OCI-LY7 (cell line): ENCODE measurements at places on chromosomes 7 and 10.

GRCh38 chr10:129511758-129512157 lies 44.7 kb downstream of the MGMT start:
- DNase-seq, result no peak

- DNase-seq, result peak; percentile 73
Measured at GRCh38 chr10:132335189-132336063, 3.4 kb downstream of the LRRC27 start.

- no peak for DNase-seq
Measured at GRCh38 chr7:81925530-81925929, 155.7 kb upstream of the HGF start.

GRCh38 chr7:17472939-17473338 lies 174.5 kb downstream of the AHR start:
- no peak for DNase-seq

GRCh38 chr10:12243864-12244620 lies 48.1 kb downstream of the CDC123 start:
- DNase-seq, result peak; percentile 95

DNA sequence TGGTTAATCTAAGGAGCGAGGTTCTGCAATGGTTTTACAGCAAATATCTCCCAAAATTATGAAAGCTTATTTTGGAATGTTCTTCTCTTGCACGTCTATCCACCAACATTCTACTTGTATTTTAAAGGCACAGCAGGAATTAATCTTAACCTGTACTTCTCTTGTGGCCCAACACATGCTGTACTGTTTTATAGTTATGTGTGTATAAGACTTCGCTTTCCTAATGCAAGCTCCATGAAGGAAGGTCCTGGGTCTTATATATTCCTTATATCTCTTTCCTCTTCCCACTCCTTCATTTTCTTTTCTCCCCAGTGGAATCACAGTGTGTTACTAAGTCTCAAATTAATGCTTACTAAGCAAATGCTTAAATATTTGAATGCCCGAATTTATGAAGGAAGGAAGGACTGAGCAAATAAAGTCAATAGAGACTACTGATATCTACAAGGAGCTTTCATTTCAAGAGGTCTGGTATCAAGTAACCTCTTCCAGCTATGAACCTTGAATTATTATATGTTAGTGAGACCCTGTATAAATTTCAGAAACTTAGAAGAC lies 14.0 kb downstream of the TMEM26 start:
- DNase-seq, result no peak

DNA sequence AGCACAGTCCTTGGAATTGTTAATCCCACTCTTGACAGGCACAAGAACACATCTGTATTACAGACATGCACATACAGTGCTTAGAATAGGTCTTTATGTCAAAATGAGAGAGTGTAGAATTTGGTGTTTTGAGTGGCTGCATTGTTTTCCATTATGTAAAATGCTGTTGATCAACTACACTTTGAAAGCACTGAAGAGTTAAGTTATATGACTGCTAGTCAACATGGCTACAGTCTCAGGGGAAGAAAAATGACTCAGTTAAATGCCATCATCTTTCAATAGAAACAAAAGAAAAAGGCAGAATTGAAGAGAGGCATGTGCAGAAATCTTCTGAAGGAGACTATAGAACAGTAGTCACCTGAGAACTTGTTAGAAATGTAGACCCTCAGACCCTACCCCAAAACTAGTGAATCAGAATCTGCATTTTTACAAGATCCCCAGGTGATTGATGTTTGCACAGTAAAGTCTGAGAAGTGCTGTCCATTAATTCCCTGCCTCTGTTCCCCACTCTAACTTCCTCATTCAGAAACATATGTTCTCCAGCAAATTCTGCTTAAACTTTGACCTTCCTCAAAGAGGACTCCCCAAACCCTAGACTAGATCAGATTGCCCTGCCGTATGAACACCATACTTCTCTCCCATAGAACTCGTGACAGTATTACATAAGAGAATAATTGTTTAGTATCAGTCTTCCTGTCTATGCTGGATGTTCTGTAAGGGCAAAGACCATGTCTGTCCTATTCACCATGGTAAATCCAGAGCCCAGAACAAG lies 16.0 kb downstream of the SND1 start:
- DNase-seq, result no peak

GRCh38 chr7:130486114-130486953 lies 5.6 kb upstream of the MEST start:
- peak; percentile 69 for DNase-seq

DNA sequence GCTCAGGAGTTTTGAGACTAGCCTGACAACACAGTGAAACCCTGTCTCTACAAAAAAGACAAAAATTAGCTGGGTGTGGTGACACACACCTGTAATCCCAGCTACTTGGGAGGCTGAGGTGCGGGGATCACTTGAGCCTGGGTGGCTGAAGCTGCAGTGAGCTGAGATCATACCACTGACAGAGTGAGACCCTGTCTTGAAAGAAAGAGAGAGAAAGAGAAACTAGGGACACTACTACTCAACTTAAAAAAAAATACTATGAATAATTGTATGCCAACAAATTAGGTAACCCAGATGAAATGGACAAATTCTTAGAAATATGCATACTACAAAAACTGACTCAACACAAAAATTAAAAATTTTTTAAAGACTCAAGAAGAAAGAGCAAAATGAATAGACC lies 28.5 kb downstream of the SMURF1 start:
- no peak for DNase-seq

DNA sequence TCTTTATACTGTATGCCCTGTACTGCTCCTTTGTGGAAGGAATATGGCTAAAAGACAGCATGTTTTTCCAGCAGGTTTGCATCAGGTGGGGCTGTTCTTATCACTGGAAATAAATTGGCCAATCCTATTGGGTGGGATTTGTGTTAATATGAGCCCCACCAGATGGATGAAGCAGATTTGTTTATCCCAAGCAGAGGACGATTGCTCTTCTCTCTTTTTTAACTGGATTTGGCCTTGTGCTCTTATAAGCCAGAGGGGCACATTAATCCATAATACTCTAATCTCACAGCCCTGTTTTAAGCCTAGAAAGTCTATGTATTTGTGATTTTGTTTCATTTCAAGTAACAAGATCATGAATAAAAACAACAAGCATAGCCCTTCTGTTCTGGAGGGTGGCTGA lies 240.1 kb upstream of the ADARB2 start:
- no peak for DNase-seq

DNA sequence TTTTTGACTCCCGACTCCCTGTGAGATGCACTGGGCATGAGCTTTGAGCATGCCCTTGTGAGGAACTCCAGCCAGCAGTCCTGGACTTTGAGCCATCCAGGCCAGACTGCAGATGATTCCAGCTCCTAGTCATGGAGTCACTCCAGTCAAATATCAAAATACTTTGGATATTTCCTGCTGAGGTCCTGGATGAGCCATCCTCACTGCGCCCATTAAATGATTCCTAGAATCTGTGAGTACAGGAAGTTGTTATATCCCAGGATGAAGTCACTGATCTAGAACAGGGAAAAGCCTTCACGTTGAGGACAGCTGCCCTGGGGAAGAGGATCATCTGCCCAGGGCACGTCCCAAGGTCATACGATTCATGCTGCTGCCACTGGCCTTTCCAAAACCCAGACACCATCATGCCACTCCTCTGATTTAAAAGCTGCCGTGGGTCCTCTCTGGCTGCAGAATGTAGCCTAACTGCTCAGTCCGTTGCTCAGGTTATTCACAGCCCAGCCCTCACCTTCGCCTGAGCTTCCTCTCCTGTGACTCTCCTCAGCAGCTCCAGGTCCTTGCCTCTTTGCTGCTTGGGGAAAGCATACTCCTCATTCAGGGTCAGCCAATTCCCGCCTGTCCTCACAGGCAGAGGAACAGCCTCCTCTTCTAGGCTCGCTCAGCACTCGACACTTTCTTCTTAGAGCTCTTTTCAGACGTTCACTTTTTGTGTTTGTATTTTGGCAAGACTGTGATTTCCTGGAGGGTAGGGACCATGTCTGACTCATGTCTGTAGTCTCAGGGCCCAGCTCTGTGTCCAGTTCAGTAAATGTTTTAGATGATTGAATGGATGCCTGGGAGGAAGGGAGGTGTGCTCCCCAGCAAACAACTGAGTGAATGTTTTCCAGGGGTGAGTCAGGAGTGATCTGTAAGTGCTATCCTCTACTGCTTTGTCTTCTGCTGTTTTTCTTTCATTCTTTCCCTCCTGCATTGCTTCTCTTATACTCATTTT lies 157.8 kb downstream of the SNX10 start:
- no peak for DNase-seq

DNA sequence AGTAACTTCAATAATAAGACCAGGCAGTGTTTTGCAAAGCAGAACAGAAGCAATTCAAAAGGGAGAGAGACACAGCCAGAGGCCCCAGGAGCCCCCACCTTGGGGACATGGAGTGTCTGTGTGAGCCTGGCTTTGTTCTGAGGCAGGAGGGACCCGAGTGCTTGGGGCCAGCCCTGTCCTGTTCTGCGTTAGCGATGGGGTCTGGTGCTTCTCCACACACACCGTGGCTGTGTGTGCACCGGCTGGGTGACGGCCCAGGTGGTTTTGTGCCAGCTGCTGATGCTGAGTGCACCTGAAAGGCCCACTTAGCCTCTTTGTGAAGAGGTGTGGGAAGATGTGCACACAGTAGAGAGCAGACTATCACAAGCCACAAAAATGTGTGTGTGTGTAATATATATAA lies 468.9 kb downstream of the DNAJB6 start:
- no peak for DNase-seq
